ENCODE measurements at places on chromosomes 3 and 15. TPM values are rescaled to one million over a fixed set of nuclear protein-coding genes. Genes with fewer than 3 reads are reported as not detected.
A peak's percentile ranks its signal among the peaks of the same experiment; 100 is the strongest.

GRCh38 chr3:11611341-11611799 is 32.3 kb downstream of the VGLL4 start:
- peaks cover 36% of the 10 kb centered on the region for H3K4me1 ChIP-seq
- H3K27ac ChIP-seq = no peak overlapping the region
- no peak overlapping the region for H3K4me3 ChIP-seq
- H3K36me3 ChIP-seq = peaks cover 12% of the 10 kb centered on the region

DNA sequence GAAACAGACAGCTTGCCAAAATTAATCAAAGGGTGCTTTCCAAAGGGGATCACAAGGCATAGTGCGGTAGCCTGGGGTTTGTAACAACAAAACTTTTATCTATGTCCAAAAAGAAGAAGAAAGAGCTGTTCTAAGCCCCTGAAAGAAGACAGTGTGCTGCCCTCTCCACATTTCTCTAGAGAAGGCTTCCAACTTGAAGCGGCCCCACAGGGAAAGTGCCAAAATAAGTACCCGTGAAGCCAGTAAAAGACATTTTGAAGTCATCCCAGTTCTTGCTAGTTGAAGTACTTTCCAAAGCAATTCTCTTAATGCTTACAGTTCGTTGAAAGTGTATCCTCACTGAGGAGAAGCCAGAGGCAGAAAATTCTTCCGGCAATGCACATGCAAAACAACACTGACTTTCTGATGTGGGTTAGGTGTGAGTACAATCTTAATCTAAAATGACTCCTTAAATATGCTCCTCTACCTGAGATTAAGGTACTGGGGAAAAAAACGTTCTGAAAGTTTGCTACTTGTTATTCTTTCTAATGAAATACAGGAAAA is 21.3 kb downstream of the GPR15 start:
- H3K27ac ChIP-seq = peak overlapping the region; percentile 97
- H3K27me3 ChIP-seq = no peaks in the 10 kb centered on the region
- H3K4me1 ChIP-seq = peaks cover 91% of the 10 kb centered on the region
- peak overlapping the region; percentile 89 for H3K4me3 ChIP-seq
- H3K36me3 ChIP-seq = peaks cover 69% of the 10 kb centered on the region

GRCh38 chr15:38651328-38652038 is 86.9 kb upstream of the RASGRP1 start:
- H3K36me3 ChIP-seq = peaks cover 30% of the 10 kb centered on the region
- peak overlapping the region; percentile 95 for H3K27ac ChIP-seq
- peak overlapping the region; percentile 80 for H3K4me3 ChIP-seq
- peaks cover 88% of the 10 kb centered on the region for H3K4me1 ChIP-seq

DNA sequence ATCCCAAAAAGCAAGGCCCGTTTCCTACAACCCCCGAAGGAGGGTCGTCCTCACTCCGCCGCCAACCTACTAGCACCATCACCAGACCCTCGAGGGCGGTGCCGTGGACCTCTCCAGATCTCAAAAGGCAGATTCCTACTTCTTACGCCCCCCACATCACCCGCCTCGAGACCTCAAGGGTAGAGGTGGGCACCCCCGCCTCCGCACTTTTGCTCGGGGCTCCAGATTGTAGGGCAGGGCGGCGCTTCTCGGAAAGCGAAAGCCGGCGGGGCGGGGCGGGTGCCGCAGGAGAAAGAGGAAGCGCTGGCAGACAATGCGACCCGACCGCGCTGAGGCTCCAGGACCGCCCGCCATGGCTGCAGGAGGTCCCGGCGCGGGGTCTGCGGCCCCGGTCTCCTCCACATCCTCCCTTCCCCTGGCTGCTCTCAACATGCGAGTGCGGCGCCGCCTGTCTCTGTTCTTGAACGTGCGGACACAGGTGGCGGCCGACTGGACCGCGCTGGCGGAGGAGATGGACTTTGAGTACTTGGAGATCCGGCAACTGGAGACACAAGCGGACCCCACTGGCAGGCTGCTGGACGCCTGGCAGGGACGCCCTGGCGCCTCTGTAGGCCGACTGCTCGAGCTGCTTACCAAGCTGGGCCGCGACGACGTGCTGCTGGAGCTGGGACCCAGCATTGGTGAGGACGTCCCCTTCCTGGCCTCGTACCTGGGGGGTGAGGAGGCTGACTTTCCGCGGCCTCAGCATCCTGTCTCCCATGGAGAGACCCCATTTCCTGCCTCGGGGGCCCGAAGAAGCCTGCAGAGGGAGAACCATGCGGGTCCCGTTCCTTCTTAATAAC is at the start of gene MYD88:
Gene MYD88, plus strand, starts transcription at position 313 of the 842 bp plus-strand sequence. Its CDS starts 40 bp downstream, at position 353.
- peak; percentile 93 for DNase-seq
- peak within 1 kb of the TSS; percentile 86 for H3K4me3 ChIP-seq
- H3K27ac ChIP-seq = peak within 1 kb of the TSS; percentile 96

DNA sequence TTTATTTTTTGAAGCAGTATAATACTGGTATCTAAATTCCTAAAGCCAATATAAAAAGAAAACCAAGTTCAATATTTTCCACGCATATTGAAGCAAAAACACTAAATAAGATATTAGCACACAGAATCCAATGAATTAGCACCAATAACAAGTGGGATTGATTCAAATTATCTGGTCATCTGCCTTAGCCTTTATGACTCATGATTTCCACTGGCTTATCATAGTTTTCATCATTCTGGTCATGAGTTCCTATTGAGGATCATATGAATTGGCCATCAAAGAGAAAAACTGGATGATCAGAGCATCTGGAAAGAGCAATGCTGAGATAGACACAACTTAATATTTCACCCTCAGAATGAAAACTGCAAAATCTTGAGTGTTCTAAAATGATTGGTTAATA is 809.9 kb downstream of the MCTP2 start:
- H3K36me3 ChIP-seq = no peaks in the 10 kb centered on the region
- H3K27ac ChIP-seq = no peak overlapping the region
- no peaks in the 10 kb centered on the region for H3K4me1 ChIP-seq
- no peak for DNase-seq

DNA sequence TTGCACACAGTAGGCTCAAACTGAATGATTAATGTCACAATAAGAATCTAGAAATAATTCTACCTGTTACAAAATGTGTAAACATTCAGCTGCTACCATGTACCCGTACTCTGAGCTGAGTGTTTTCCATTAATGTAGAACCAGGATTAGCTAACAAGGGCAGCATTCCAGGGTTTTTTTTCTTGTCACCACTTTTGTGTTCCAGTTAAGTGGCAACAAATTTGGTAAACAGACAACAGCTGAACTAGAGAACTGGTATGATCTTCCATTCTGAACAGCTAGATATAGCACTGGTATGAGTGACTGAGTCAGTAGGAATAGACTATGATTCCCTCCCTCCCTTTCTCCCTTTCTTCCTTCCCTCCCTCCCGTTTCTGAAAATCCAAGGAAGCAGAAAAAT is 229.4 kb downstream of the CD47 start:
- DNase-seq = no peak
- H3K27me3 ChIP-seq = no peaks in the 10 kb centered on the region
- no peaks in the 10 kb centered on the region for H3K4me1 ChIP-seq
- H3K4me3 ChIP-seq = no peak overlapping the region

GRCh38 chr3:100516232-100516631 is 23.8 kb downstream of the TMEM45A start:
- H3K4me3 ChIP-seq = no peak overlapping the region
- H3K4me1 ChIP-seq = no peaks in the 10 kb centered on the region
- no peaks in the 10 kb centered on the region for H3K36me3 ChIP-seq
- H3K27me3 ChIP-seq = peaks cover 2% of the 10 kb centered on the region

DNA sequence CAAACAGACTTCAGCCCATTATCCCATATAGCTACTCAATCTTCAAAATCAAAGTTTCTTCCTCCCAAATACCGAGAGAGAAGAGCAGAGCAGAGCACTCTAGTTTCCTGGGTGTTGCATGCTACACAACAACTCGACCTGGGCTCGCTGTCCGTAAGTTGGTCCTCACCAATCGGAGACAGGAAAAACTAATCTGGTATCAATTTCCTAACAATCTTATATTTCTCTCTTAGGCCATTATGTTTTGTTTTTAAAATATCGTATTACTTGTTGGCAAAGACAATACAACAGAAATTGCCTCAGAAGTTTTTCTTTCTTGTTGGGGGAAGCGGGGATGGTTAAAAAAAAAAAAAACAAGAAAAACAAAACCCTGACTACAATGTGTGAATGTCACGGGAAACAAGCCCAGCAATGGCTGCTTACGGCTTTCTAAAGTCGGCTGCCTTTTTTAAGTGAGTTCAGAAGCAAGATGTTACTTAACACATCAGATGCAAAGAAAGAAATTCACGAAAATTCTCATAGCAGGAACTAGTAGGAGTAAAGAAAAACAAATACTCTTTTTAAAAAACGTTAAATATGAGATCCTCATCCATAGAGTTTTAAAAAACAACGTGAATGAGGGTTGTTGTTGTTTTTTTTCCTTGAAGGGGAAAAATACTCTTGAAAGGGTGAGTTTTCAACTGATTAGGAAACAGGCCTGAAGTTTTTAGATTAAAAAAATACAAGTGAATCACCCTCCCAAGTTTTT is 1.9 kb downstream of the VGLL4 start:
- peaks cover 54% of the 10 kb centered on the region for H3K4me1 ChIP-seq
- no peak for DNase-seq
- peaks cover 2% of the 10 kb centered on the region for H3K27me3 ChIP-seq
- peak overlapping the region; percentile 98 for H3K27ac ChIP-seq

GRCh38 chr15:37880009-37880834 is 54.2 kb upstream of the TMCO5A start:
- no peaks in the 10 kb centered on the region for H3K36me3 ChIP-seq
- H3K27ac ChIP-seq = no peak overlapping the region
- no peak overlapping the region for H3K4me3 ChIP-seq
- DNase-seq = no peak

GRCh38 chr3:155912579-155913190 is 42.2 kb downstream of the GMPS start:
- H3K4me3 ChIP-seq = no peak overlapping the region
- H3K4me1 ChIP-seq = peaks cover 13% of the 10 kb centered on the region
- no peak overlapping the region for H3K27ac ChIP-seq
- peaks cover 72% of the 10 kb centered on the region for H3K36me3 ChIP-seq
- DNase-seq = no peak

DNA sequence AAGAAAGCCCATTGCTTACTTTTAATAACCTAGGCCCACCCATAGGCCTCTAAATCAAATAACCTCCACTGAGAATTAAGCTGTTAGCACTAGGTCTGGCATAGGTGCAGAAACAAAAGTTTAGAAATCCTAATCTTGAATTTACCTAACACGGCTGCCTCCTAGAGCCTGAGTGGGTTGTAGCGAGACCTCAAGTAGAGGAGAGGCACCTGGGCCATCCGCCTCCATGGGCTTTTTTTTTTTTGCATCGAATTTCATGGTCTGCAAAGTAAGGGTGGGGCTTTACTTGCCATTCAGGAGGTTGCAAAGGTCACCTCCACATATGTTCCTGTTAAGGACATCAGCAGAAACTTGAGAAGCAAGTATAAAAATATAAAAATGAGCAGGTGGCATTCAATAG is 6.6 kb upstream of the TPM1 start:
- H3K27ac ChIP-seq = no peak overlapping the region
- H3K36me3 ChIP-seq = no peaks in the 10 kb centered on the region
- DNase-seq = no peak
- H3K4me1 ChIP-seq = no peaks in the 10 kb centered on the region

DNA sequence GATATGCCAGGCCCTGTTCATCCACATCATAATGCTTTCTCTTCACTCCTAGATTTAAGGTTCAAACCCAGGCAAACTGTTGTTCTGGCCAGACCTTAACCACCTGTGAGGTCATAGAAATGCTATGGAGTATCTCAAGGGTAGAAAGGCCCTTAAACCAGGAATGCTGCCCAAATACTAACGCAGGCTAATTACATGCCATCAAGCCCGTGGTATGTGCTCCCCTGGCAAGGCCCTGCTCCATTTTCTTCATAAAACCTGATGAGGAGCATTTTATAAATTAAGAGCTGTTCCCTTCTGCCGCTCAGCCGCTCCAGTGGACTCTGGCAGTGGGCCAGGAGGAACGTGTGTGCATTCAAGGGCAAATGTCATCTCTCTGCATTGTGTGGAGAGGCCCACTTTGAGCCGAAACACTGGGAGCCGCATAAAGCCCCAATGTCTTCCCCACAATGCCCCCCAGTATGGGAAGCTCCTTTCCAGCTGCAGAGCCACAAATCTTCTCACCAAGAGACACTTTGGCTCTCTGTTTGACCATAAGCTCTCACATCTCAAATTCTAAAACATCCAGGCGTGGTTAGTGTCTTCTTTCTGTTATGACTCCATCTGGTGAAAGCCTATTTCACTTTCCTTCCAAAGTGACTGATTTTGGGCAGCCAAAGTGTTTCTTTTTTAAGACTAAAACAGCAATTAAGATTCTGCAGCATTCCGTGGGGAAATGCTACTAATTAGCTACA is 210.8 kb upstream of the NR2E3 start:
- DNase-seq = no peak
- no peak overlapping the region for H3K4me3 ChIP-seq
- no peaks in the 10 kb centered on the region for H3K36me3 ChIP-seq
- no peaks in the 10 kb centered on the region for H3K27me3 ChIP-seq
- H3K27ac ChIP-seq = no peak overlapping the region

GRCh38 chr3:120615847-120616609 is 19.9 kb downstream of the NDUFB4 start:
- H3K27ac ChIP-seq = no peak overlapping the region
- H3K4me1 ChIP-seq = no peaks in the 10 kb centered on the region
- DNase-seq = no peak
- H3K4me3 ChIP-seq = no peak overlapping the region

- DNase-seq = no peak
- H3K4me1 ChIP-seq = no peaks in the 10 kb centered on the region
- no peaks in the 10 kb centered on the region for H3K36me3 ChIP-seq
- no peak overlapping the region for H3K4me3 ChIP-seq
Observed at GRCh38 chr3:170656284-170656683, 70.4 kb upstream of the SLC7A14 start.

DNA sequence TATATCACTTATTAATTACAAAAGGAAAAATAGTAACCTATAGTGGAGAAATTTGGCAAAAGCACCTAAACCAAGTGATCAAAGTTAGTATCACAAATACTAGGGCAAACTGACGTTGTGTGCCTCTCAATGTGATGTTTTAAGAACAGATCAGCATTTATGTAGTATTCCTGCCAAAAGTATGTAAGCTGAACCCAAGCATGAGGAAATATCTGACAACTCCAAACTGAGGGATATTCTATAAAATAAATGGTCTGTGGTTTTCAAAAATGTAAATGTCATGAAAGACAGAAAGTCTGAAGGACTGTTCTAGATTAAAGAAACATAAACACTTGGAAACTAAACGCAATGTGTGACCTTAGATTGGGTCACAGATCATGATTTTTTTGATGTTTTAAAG is 34.3 kb upstream of the PIK3CA start:
- peaks cover 16% of the 10 kb centered on the region for H3K27me3 ChIP-seq
- no peak overlapping the region for H3K4me3 ChIP-seq
- no peaks in the 10 kb centered on the region for H3K36me3 ChIP-seq
- H3K4me1 ChIP-seq = no peaks in the 10 kb centered on the region

DNA sequence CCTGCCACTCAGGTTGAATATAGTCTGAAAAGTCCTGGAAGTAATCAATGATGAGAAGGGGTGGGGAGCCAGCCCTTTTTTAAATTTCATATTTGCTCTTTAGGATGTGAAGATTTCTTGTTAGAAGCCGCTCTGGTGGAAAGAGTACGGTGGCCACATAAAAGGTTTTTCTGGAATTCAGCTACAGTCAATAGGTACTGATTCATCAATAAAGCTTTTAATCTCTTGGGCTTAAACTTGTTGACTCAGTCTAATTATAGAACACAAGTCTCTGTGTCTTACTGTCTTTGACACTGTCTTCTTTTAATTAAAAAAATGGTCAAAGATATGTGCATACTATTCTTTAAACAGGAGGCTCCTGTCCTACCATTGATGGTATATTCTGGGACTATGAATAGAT is 99.9 kb upstream of the TP63 start:
- H3K4me1 ChIP-seq = peaks cover 8% of the 10 kb centered on the region
- H3K27ac ChIP-seq = no peak overlapping the region
- H3K36me3 ChIP-seq = no peaks in the 10 kb centered on the region
- no peak for DNase-seq

The ANKRD63 gene
- not detected for total RNA-seq

The FHIT gene
- total RNA-seq = 4.8 TPM

The CCDC39 gene
- total RNA-seq = not detected

The ACKR4 gene
- not detected for total RNA-seq

The CACNA2D3 gene
- total RNA-seq = not detected

The CACNA1D gene
- total RNA-seq = 0.32 TPM

The ZNF385D gene
- total RNA-seq = not detected

Measured in activated CD8-positive, alpha-beta T cell treated with anti-CD3 and anti-CD28 coated beads, Interleukin-2, amount 10 ng/mL, durations not matched to agents 7 days and 5 days (primary cell).